ENCODE measurements at places on chromosomes 3 and 15.

DNA sequence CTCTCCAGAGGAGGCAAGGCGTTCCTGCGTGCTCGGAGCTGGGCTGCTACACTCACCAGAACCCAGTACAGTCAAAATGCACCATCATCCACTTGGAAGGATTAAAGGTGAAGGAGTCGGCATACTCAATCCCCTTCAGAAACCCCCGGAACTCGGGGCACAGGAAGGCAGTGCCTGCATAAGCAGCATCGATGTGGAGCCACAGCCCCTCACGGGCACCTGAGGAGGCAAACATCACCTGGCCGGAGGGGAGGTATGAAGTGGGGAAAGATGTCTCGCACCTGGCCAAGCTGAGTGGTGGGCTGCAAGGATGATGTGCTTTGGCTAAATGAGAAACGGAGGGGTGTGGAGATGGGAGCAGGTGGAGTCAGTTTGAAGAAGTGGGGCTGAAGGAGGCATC, 13.0 kb downstream of the HDC start:
- no peak for DNase-seq

GRCh38 chr15:48858401-48858800, 19.5 kb upstream of the EID1 start:
- no peak for DNase-seq

GRCh38 chr3:167830007-167830406, 94.5 kb downstream of the SERPINI1 start:
- DNase-seq = no peak

- no peak for DNase-seq
Measured at GRCh38 chr3:148218222-148218621, 479.5 kb upstream of the AGTR1 start.

DNA sequence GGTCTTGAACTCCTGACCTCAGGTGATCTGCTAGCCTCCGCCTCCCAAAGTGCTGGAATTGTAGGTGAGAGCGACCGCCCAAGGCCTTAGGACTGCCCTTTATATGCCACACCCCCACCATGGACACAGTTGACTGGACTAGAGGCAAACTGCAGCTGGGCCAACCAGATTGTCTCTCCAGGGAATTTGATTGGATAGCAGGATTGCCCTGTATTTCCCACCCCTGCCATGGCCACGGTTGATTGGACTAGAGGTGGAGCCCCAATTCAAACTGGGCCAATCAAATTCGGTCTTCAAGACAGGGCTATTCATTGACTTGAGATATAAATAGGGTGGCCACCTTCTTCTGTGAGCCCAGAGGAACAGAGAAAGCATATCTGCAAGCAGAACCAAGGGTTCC, 6.9 kb upstream of the CLPX start:
- DNase-seq = no peak

GRCh38 chr3:16606398-16606797, 1.2 kb upstream of the DAZL start:
- DNase-seq = no peak

DNA sequence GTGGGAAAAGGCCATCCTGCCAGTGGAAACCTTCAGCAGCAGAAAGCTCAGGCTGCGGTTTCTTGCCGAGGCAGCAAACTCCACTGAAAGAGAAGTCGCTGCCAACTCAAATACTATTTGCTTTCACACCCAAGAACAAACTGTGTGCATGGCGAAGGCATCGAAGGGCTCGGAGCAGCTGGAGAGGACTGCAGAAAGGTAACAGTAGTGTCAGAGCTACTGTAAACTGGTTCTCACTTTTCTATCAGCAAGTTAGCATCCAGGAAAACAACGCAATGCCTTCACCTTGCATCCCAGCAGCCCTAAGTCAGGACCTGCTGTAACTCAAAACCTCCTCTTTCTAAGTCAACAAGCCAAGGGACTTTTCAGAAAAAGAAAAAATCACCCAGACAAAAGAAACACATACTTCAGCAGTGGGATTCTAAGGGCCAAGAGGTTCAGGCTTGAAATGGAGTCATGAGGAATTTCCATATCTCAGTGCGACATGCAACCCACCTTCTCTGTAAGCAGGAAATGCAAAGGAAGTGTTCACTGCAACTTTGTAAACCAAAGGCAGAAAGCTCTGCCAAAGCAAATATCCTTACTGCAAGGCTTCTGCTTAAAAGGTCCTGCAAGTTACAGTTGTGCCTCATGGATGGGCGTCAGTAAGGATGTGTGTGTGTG, 193.5 kb downstream of the FOXP1 start:
- no peak for DNase-seq

DNA sequence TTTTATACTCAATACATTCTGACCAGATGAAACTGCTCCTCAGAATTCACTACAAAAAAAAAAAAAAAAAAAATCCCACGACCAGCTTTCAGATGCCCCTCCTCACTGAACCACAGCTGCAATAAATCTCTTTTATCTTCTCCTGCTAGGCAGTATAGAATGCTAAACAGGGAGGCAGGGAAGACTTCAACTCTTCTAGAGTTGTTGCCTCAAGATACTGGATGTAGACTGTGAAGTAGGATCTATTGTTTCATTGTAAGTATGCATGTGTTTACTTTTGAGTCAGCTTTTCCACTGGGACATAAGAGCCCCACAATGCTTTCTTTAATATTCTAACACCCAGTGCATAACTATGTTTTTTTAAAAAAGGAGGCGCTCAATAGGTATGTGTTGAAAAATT, 401.4 kb downstream of the TBL1XR1 start:
- DNase-seq = no peak

GRCh38 chr3:197466586-197467399, 89.0 kb downstream of the BDH1 start:
- no peak for DNase-seq

- DNase-seq = no peak
Measured at GRCh38 chr15:55695432-55695831, 47.5 kb downstream of the PRTG start.

DNA sequence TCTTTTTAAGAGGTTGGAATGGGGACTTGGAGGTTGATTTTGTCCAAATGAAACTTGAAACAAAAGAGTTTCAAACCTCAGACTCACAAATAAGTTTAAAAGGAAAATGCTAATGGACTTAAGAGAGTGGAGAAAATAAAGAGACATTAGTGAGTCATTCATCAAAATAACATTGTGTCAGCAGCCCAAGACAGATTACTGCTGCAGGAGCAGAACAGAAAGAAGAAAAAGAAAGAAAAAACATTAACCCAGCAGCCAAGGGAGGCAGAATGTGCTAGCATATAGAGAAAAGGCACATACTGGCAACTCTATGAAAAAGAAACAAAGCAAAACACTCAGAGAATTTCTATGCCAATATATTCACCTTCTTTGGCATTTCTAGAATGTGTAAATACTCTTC, 42.6 kb downstream of the ADAMTS9 start:
- DNase-seq = no peak

DNA sequence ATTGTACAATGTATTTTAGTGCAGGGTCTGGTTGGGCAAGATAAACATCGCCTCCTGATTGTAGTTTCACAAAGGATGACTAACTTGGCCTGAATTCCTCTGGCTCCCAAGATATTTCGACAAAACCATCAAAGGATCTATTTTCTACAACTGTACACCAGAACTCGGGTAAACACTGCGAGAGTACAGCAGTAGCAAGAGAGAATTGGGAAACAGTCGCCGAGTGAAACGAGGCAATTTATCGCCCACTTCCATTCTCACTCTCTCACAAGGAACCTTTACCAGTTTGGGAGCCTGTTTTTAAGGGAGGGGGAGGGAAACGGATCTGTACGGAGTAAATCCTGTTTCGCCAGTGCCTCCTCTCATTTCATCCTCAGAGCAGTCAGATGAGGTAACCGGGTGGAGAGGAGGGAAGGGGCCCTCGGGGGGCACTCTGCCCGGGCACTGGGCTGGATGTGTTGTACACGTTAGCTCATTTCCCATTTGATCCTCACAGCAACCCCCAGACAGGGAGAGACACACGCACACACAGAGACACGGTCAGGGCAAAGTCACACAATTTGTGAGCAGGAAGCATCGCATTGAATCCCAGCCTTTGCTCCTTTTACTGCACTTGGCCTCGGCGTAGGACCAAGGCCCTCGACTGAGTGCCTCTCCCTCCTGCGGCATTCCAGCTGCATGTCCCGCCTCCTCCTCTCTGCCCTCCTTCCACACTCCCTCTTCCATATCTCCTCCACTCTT, 120.1 kb downstream of the LIPC start:
- DNase-seq = no peak

DNA sequence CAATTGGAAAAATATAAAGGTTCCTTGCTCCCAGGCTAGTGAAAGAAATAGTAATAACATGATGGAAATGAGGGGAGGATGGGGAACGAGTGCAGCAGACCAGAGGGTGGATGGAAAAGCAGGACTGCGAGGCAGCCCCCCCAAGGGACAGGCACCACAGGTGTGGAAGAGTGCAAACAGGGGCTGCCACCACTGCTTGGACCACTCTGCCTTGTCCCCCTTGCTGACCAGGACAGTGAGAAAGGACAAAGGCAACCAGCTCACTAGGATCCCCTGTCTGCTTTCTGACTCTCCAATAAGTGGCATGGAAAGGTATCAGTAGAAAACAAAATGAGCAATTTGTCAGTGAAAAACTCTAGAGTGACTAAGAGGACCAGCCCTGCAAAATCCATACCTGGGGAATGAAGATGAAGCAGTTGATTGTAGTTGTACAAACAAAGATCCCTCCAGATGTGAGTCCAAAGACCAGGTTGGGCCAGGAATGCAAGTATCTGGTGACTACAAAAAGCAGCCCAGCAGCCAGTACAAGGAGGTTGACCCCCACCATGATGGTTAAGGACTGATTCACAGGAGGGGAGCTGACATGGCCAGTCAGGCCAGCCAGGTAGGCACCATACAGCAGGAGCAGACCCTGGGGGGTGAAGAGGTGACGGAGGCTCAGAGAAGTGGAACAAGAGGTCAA, 86.6 kb upstream of the GSK3B start:
- DNase-seq = no peak

GRCh38 chr15:69497076-69497475, 44.5 kb downstream of the RPLP1 start:
- no peak for DNase-seq

DNA sequence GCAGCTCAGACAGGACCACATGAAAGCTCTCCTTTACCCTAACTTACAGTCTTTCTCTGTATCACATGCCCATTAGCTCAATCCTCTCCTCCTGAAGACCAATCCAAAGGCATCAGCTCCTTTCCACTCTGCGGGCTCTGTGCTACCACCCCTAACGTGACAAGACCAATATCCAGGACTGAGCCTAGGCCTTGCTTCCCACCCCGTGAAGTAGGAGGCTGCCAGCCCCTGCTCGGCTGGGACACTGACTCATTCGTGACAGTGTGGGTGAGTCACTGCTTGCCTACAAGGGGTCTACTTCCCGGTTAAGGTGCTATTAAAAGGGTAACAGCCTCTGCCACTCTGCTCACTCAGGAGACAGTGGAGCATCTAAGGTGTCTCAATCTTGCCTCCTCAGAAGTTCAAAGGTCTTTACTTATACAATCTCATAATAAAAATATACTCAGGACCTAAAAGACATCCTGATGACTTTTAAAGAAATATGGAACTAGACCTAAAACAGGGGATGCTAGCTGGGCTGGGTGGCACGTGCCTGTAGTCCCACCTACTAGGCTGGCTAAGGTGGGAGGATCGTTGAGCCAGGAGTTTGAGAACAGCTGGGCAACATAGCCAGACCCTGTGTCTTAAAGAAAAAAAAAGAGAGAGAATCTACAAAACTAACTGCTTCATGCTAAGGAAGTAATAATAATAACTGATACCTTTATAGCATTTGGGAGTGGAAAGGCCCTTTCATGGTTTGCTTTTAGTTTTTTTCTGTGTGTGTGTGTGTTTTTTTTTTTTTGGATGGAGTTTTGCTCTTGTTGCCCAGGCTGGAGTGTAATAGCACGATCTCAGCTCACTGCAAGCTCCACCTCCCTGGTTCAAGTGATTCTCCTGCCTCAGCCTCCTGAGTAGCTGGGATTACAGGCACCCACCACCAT, 55.0 kb downstream of the TMEM44 start:
- no peak for DNase-seq

- no peak for DNase-seq
Measured at GRCh38 chr3:61184956-61185355, 66.3 kb downstream of the FHIT start.

DNA sequence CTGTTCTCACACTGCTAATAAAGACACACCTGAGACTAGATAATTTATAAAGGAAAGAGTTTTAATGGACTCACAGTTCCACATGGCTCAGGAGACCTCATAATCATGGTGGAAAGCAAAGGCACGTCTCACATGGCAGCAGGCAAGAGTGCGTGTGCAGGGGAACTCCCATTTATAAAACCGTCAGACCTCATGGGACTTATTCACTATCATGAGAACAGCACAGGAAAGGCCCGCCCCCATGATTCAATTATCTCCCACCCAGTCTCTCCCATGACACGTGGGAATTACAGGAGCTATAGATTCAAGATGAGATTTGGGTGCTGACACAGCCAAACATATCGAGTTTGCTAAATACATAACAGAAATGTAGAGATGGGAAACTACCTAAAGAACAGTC, 39.5 kb upstream of the DGKG start:
- no peak for DNase-seq

- no peak for DNase-seq
Measured at GRCh38 chr15:63072023-63072650, 29.6 kb downstream of the TPM1 start.

- no peak for DNase-seq
Measured at GRCh38 chr3:127147291-127147885, 45.5 kb upstream of the PRR23E start.

GRCh38 chr15:88201207-88201606, 55.3 kb downstream of the NTRK3 start:
- no peak for DNase-seq

GRCh38 chr15:72341361-72341760, 21.4 kb upstream of the CELF6 start:
- no peak for DNase-seq

DNA sequence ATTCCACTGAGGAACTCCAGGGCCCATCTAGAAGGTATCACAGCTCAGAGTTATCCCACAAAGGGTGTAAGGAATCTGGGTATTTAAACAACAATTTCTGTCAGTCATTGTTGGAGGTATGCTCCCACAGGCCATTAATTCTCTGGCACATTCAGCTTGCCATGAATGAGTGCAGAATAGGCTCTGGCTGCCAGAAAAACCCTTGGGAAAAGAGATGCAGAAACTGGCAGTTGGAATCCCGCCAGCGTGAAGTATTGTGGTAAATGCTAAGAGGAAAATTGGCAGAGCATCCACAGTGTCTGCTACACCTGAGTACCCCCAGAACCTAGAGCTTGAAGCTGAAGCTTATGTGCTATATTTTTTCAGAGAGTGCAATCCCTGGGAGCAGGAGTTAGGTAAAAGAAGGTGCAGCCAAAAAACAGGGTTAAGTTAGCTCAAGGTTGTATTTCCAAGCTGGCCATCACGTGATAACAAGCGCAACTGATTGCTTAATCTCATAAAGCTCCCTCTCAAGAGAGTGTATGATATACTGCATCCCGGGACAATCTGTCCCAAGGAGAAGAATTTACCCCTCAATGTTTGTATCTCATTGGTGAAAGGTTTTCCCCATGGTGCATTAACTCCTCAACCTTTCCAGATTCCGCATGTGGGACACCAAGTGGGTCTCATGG, 94.2 kb upstream of the ACP3 start:
- DNase-seq = no peak

GRCh38 chr3:41424543-41425300, 225.4 kb downstream of the CTNNB1 start:
- DNase-seq = no peak

All from GM12892 (cell line).